ENCODE measurements at places on chromosomes 5 and 9.

DNA sequence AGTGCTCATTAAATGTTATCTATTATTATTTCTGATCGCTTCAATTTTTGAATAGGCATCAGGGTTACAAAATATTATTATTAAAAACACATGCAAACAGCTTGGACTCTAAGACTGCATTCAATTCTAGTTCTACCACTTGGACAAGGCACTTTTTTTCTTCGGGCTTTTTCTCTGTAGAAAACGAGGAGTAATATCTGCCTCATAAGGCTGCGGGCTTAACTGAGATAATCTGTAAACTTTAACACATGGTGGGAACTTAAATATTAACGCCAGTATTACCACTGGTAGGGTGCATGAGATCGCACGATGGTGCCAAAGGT lies 511 bp upstream of the SPDL1 start:
- H3K36me3 ChIP-seq: no peaks in the 10 kb centered on the region
- H3K4me3 ChIP-seq: peak overlapping the region; percentile 73
- no peaks in the 10 kb centered on the region for H3K27me3 ChIP-seq
- peaks cover 31% of the 10 kb centered on the region for H3K4me1 ChIP-seq

DNA sequence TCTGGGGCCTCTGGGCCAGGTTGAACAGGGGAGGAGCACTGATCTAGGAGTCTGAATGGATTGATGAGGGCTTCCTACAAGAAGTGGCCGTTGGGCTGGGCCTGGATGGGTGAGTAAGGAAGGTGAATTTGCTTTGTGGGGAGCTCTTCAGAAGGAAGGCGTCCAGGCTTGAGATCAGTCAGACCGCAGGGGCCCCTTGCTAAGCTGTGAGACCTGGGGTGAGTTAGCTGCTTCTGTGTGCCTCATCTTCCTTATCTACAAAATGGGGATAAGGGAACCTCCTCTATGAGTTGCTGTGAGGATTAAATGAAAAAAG lies 1.1 kb upstream of the SYNPO start:
- no peak overlapping the region for H3K4me3 ChIP-seq
- DNase-seq: no peak
- H3K27ac ChIP-seq: peak overlapping the region; percentile 86
- no peaks in the 10 kb centered on the region for H3K36me3 ChIP-seq

DNA sequence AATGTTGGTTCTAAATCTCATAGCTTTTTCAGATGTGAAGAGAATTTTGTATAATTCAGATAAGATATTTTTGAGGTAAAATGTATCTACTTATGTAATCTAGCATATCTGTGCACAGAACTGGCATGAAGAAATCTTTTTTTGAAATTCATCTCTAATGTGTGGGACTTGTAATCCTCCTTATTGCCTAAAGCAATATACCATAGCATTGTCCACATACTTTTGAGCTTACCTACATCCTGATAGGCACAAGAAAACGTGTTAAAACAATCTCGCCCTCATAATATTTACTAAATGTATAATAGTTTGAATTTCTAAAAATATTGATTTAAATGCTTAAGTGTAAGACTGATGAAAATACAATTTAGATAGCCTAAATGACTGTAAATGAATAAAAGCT lies 1686.5 kb upstream of the ACO1 start:
- no peaks in the 10 kb centered on the region for H3K36me3 ChIP-seq
- H3K4me3 ChIP-seq: no peak overlapping the region
- H3K27ac ChIP-seq: no peak overlapping the region

DNA sequence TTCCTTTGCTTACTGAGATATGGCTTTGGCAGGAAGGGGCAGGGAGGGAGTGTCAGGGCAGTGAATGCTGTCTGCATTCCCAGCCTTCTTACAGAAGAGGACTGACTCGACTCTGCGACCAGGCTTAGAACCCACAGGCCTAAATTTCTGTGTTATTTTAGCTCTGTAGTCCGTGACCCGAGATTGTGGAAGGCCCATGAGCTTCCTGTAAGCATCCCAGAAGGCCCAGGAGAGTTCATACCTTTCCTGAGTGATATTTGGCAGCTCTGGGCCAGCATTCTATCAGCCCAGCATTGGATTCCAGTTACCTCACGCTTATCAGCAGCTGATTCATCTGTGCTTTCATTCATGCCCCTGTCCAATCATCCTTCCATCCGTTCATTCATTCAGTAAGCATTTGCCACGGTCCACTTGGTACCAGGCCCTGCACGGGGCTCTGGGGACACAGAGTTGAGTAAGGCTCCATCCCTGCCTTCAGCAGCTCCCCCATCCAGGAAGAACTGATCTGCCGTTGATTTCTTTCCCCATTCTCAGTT lies 28.2 kb upstream of the RPL26L1 start:
- H3K27ac ChIP-seq: peak overlapping the region; percentile 80
- H3K27me3 ChIP-seq: no peaks in the 10 kb centered on the region
- peaks cover 21% of the 10 kb centered on the region for H3K4me1 ChIP-seq
- H3K4me3 ChIP-seq: no peak overlapping the region
- peaks cover 70% of the 10 kb centered on the region for H3K36me3 ChIP-seq
- no peak for DNase-seq

GRCh38 chr9:134336228-134336627 lies 10.0 kb downstream of the RXRA start:
- H3K4me1 ChIP-seq: peaks cover 63% of the 10 kb centered on the region
- no peak overlapping the region for H3K4me3 ChIP-seq
- H3K27ac ChIP-seq: no peak overlapping the region

DNA sequence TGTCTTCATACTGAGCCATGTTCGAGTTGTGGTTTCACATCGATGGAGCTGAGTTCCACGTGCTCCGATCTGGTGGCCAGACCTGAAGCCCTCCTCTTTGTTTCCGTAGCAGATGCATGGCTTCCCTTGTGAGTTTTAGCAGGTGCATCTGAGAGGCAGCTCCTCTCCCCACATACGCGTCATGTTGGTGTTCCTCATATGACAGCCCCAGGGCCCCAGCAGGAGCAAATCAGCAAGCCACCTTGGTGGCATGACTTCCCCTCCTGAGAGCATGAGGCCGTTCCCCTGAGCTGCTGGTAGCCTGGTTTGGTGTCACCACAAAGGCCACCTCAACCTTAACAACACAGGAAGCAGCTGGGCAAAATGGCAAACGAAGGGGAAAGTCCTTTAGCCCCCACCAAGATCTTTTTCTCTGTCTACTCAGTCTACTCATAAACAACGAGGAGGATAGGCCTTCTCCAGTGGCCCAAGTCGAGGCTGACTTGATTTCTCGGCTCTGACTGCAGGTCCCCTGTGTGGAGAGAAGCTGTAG lies 5.9 kb downstream of the CYFIP2 start:
- DNase-seq: peak; percentile 96
- peak overlapping the region; percentile 92 for H3K27ac ChIP-seq
- H3K27me3 ChIP-seq: no peaks in the 10 kb centered on the region
- no peak overlapping the region for H3K4me3 ChIP-seq
- no peaks in the 10 kb centered on the region for H3K36me3 ChIP-seq
- peaks cover 60% of the 10 kb centered on the region for H3K4me1 ChIP-seq
